ENCODE measurements at places on chromosomes 3 and 15.
A peak's percentile ranks its signal among the peaks of the same experiment; 100 is the strongest.

- DNase-seq = no peak
Observed at GRCh38 chr3:123021388-123021787, 6.2 kb downstream of the SEMA5B start.

DNA sequence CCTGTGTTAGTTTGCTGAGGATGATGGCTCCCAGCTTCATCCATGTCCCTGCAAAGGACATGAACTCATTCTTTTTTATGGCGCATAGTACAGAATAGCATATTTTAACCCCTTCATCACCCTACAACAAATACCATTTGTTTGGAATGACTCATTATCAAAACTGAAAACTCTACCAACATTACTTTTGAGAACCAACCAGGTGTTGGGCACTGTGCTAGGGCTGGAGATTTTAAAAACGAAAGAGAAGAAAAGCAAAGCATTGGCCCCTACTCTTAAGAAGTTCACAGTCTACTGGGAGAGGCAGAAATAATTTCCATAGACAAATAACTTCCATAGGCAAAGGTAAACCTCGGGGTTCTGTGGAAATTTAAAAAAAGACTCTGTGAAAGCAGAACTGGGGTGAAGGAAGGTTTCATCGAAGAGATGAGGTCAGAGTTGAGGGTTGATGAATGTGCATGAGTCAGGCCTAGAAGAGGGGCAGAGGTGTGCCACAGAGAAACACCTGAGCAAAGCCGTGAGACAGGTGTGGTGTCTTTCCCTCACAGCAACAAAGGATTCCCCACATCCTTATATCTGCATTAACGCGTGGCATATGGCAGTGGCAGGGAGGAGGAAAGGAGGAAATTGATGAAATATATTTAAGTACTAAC, 51.0 kb downstream of the MCF2L2 start:
- DNase-seq = peak; percentile 49

GRCh38 chr15:70707686-70708300, 55.6 kb downstream of the UACA start:
- no peak for DNase-seq

DNA sequence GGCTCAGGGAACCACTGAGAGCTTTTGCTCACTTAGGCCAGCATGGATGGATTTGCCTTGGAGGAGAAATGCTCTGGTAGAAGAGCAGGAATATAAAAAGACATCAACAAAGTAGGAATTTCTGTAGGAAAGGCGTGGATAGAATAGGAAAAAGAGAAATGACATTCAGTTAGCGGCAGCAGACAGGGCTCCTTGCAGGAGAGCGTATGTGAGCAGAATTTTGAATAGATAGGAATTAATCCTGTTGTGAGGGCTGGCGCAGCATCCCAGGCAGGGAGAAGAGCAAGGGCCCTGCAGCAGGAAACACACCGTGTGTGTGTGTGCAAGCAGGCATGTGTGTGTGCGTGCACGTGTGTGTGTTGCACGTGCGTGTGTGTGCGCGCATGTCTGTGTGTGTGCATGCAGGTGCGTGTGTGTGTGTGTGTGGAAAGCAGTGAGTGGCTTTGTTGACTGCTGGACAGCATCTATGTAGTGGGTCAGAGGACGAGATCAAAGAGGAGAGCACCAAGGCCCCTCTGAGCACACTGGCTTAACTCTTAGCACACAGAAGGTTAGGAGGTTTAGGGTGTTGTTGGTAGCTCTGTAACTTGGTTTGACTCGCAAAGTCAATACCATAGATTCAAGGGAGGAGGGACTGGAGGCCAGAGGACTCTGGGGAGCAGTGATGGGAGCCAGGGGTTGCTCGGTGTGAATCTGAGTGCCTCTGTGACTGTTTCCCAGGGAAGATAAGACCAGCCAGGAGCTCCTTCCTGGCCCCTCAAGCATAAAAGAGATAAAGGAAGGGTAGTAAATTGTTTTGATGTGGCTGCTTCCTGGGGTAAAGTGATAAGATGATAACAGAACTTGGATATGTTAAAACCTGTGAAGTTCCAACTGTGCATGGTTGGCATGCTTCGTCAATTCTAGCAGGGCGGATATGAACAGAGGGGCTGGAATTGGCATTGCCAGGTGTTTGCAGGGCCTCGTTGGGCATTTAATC, 639.5 kb downstream of the NR2F2 start:
- DNase-seq = no peak

DNA sequence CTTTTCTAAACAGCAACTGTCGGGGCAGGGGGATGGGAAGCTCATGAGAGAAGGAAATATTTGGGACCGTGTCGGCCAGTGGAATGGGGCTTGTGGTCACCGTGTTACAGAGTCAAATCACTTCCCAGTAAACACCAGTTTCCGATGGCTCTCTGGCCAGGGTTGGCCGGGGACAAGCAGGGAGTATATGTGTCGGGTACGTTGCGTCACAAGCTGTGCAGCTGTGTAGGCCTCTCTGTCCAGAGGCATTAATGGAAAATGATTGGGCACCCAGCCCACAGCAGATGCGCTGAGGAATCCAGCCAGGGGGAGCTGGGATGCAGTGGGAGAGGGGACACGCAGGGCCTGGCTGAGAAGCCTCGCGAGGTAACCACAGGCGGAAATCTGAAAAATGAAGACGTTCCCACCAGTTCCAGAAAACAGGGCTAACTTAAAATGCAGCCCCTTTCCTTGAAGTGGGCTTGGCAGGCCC, 15.8 kb upstream of the ALDH1A3 start:
- DNase-seq = no peak

- DNase-seq = no peak
Observed at GRCh38 chr15:97443101-97443500, 517.4 kb upstream of the ARRDC4 start.

- peak; percentile 17 for DNase-seq
Observed at GRCh38 chr15:31293655-31294054, 33.0 kb upstream of the KLF13 start.

DNA sequence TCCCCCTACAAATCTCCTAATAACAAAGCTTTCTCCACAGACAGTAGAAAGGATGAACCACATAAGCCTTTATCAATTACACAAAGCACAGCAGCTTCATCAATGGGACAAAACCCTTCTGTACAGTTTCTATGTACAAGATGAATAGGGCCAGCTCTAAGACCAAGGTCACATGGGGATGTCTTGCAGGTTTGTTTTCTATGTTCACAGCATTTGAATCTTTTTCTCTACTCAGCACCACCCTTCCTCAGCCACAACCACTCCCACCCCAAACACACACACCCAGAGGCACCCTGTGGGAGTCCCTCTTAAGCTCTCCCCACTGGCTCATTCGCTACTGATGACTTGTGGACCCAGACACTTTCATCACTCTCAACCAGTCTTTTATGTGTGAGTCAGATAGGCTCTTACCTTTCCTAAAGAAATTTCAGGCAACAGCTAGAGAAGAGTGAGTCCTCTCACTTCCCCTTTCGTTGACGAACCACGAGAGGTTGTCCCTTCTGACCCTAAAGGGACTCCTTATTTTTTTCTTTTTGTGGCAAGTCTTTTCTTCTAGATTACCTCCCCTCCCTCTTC, 57.9 kb downstream of the ARHGAP31 start:
- peak; percentile 54 for DNase-seq

GRCh38 chr3:60504827-60505457, 746.3 kb downstream of the FHIT start:
- no peak for DNase-seq

- DNase-seq = no peak
Observed at GRCh38 chr3:65556934-65557577, 481.7 kb downstream of the MAGI1 start.

DNA sequence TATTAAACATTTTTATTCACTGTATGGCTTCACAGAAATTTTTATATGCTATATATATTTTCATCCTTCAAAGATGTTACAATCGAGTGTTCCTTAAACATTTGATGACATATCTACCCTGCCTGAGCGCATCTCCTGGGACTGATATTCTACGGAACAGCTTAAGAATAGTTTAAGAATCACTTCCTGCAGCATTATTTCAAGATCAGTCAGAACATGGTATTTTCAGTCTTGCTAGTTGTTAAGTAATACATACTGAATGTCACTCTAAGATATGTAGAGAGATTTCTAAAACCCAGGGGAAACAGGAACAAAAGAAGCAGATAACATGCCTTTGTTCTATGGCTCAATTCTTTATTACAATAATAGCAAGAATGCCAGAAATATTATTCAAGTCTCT, 8.7 kb downstream of the COL8A1 start:
- no peak for DNase-seq

All from suppressor macrophage (primary cell).